ENCODE measurements at places on chromosomes 16 and 17.

- DNase-seq = no peak
Measured at GRCh38 chr17:71188811-71189492, 931.9 kb upstream of the SOX9 start.

DNA sequence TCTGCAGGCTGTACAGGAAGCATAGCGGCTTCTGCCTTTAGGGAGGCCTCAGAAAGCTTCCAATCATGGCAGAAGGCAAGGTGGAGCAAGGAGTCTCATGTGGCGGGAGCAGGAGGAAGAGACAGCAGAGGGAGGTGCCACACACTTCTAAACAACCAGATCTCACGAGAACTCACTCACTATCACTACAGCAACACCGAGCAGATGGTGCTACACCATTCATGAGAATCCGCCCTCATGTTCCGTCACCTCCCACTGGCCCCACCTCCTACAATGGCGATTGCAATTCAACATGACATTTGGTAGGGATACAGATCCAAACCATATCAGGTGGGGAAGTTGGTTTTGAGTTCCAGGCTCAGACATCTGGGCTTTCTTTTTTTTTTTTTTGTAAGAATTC lies 31.9 kb upstream of the NUDT7 start:
- no peak for DNase-seq

DNA sequence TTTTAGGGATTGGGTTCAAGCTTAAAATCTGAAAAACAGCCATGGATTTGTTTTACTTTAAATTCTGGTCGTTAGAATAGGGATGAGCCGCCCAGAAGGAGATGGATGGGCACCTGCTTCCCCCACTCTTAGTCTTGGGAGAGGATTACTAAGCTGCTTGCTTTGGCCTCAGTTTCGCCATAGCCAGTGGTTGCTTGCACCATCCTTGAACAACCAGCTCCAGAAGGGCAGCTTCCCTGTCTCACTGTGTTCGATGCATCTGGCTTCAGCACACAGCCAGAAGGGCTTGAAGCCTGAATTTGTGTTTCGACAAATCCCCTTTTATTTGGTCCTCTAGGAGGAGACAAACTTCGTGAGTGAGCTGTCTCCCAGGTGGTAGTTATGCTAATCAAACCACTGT lies 7.1 kb downstream of the CYB5D2 start:
- no peak for DNase-seq

- no peak for DNase-seq
Measured at GRCh38 chr17:10156948-10157607, 41.3 kb downstream of the GAS7 start.

DNA sequence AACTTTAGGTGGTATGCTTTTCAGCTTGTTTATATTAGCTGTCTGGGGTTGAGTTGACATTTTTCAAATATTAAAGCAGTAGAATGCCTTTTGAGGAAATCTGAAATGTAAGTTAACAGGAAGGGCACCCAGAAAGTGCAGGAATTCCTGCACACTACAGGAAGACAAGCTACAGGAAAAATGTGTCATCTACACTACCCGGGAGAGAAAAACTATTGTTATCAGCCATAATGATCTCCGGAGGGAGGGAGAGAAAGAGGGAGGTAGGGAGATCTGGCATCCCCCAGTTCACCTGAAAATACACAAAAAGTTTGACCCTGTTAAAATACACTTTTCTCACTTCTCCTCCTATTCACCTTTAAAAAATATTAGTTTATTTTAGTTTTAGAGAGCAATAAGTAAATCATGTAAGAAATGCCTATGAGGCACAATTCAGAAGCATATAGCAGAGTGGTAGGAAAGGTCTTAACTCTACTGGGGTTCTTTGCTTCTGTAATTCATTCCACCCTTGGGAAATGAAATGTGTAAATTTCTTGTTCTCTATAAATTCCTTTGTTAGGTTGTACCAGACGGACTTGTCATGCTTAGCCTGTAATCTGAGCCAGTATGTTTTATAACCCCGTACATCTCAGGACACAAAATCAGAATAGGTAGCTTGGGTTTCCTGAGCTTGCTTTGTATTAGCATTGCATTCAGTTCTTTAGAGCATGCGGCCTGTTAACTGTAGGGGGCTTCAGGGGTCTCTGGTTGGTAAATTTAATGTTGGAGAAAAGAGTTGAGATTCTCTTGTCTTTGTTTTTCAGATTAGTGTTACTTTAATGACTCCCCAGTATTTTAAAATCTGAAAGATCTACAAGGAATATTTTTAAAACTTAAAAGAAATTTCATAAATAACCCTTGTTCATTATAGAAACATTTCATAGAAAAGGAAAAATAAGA lies 3.3 kb downstream of the MAP2K6 start:
- DNase-seq = no peak

GRCh38 chr16:66605177-66605978 lies 874 bp downstream of the CMTM3 start:
- DNase-seq = peak; percentile 36

DNA sequence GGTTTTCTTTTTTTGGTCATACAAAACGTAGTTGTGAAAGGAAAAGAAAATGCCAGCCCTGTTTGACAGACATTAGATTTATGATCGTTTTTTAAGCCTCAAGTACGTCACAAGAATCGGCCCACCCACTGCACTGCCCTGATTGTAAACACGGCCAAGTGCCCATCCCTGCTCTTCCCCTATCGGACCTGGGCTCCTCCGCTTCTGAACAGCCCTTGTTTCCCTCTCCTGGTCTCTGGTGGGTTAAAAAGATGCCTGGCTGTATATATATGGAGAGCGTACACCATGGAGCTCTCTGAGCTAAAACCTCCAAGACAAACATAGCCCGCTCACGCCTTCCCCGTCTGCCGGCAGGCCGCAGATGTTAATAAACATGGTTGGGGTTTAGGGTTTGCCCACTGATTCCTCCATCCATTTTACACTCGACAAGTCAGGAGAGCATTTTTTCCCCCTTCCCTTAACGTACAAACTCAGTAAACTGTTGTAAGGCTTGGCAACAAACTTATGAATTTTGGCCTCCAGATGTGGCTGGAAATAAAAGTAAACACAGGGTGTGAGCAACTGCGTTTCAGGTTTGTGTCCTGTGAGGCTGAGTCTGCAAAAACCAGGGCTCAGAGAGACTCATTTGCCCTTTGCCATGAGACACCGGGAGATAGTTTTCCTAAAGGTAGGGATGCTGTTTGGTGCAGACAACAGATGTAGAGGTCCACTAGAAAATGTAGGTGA lies 325.9 kb downstream of the SOX9 start:
- DNase-seq = no peak

DNA sequence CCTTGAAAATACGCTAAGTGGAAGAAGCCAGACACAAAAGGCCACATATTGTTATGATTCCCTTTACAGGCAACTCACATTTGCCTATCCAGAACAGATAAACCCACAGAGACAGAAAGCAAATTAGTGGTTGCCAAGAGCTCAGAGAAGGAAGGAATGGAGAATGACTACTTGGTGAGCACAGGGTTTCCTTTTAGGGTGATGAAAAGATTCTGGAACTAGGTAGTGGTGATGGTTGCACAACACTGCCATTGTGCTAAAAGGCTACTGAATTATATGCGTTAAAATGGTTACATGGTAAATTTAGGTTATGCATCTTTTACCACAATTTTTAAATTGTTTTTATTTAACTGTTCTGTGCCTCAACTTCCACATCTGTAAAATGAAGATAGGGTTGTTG lies 4.4 kb downstream of the COPRS start:
- DNase-seq = no peak

DNA sequence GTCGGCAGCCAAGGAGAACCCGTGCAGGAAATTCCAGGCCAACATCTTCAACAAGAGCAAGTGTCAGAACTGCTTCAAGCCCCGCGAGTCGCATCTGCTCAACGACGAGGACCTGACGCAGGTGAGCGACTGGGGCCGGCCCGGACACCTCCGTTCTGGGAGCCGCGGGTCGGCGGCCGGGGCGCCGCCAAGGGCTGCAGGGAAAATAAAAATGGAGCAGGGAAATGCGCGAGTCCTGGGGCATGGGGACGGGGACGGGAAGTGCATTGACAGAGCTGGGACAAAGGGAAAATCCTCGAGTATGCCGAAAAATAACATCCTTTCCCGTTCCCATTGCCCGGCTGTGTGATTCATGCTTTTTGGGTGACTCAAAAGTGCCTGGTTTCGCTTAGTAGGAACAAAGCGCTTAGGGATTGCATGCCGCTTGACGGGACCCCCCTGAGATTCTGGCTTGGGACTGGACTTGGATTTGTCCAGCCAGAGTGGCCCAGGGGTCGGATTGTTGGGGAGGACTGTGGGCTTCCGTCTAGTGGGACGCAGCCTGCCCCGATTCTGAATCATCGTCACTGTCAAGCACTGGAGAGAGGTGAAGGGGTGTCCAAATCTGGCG lies 699 bp downstream of the MPRIP start:
- DNase-seq = no peak

GRCh38 chr16:24624102-24624501 lies 84.7 kb downstream of the RBBP6 start:
- no peak for DNase-seq

- DNase-seq = no peak
Measured at GRCh38 chr16:5075637-5076036, 4.0 kb downstream of the ALG1 start.

GRCh38 chr17:63289931-63290330 lies 156.2 kb downstream of the CYB561 start:
- DNase-seq = no peak

DNA sequence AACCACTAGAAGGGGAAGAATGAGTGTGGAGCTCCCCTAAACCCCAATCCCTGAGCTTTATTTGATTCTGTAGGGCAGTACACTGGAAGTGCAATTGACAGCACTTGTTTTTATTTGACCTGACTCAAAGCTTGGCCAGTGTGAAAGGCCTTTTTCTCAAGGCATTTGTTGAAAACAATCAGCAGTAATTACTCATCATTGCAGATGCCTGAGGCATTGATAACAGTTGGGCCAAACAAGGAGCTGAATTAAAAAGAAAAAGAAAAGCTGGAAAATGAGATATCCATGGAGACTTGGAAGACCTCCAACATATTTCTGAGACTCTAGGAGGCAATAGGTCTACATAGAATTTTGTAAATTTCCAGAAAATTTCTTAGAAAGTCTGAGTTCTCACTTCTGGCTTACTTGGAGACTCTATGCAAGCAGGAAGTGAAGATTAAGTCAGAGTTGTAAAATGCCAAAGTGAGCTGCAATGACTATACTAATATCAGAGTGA lies 200.8 kb upstream of the KCNJ16 start:
- no peak for DNase-seq

- no peak for DNase-seq
Measured at GRCh38 chr17:81234940-81235821, 3.7 kb downstream of the TEPSIN start.

DNA sequence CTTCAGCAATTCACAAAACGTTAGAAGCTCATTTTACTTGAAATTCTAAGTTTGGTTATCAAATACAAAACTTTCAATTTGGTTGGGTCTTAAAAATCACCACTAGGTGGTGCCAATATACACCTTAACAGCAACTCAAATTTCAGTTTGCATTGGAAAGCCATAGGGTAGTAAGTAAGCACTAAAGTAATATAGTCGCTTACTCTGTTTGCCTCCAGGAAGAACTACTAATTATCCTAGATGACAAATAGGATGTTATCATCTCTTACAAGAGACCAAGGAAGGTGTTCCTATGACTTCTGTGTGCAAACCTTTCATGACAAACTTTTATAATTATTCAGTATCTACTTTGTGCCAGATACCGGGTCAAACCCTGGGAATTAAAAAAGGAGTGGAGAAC lies 93.3 kb downstream of the MYO1D start:
- no peak for DNase-seq

DNA sequence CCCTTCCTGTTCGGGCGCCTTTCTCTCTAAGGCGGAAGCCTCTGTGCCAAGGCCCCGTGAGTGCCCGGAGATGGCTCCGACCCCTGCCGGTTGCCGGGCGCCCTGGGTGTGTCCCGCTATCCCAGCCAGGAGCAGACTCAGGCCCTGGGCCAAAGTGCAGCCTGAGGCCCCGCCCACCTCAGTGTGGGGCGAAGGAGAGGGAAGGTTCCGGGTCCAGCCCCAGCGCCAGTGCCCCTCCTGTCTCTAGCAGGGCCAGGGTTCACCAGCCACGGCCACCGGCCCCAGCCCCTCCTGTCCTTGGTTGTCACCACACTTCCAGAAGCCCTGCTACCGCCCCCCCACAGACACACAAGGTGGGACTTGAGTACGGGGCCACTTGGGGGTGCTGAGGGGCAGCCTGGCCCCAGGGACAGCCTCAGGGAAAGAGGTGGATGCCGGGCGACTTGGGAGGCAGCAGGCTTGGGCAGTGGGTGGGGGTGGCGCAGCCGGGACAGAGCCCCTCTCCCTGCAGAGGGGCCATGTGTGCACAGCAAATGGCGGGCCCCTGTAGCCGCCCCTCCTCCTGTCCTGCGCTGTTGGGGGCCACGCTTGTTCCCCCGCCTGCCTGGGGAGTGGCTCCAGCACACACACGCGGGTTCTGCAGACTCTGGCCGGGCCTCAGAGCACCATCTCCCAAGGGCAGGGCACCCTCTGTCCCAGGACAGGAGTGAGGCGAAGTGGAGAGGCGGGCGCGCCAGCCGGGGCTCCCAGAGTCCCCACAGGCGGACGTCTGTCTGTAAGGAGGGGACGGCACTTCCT lies 6.0 kb downstream of the C1QTNF8 start:
- DNase-seq = no peak

- DNase-seq = no peak
Measured at GRCh38 chr16:12334071-12334470, 357.5 kb downstream of the SNX29 start.

DNA sequence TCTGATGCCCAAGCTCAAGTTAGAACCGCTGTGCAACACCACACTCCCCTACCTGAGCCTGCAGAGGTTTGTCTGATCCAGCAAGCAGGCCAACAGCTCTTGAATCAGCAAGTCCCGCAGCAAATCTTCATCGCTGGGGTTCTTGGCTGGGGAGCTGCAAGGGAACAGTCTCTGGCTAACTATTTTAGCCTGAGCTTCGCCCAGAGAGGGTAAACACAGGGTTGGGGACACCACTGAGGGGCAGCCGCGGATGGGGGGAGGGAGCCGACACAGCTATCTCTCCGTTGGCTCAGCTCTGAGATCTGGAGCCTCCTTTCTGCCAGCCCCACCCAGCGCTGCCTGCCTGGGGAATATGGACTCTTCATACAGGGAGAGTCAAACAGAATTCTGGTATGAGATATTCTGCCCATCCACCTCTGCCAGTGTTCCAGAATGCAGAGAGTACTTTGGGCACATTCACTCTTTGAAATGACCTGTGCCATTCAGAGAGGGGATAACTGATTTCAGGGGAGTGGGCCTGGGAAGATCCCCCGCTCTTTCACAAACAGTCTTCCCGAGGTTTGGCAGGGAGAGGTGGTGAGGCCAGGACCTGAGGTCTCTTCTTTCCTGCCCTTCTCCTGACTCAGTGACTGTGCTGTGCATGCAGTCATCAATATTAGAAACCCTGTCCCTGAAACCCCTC lies 7.4 kb downstream of the GIP start:
- DNase-seq = no peak
